Activated CD8-positive, alpha-beta memory T cell treated with anti-CD3 and anti-CD28 coated beads, Interleukin-2, amount 50 U/mL, for 48 hours (primary cell): ENCODE measurements at places on chromosomes 11 and 22.

DNA sequence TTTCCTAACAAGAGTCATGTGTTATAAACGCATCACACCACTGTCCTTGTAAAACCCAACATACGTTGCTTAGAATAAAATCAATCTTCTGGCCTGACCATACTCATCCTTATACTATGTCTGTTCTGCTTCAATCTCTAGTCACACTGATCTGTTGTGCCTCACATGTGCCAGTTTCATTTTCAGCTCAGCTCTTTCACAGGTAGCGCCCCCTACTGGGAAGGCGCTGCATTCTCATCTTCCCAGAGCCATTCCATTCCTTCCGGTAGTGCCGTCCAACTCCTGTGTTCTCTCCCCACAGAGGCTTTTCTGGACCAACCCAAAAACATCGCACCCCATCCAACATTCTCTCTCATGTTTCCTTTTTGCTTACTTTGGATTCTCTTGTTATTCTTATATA lies 22.2 kb downstream of the CASP5 start:
- peak; percentile 79 for DNase-seq

DNA sequence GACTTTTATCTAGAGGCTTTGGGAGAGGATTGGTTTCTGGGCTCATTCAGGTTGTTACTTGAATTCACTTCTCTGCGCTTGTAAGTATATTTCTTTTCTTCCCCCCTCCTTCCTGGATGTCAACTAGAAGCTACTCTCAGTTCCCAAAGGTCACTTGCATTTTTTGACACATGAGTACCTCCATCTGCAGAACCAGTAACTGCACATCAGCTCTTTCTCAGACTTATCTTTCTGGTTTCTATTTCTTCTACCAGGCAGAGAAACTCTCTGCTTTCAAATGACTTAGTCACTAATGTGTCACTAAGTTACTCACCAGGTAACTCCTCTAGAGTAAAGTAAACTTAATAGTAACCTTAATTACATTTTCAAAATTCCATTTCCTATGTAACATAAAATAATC lies 773.0 kb upstream of the LUZP2 start:
- DNase-seq, result no peak

DNA sequence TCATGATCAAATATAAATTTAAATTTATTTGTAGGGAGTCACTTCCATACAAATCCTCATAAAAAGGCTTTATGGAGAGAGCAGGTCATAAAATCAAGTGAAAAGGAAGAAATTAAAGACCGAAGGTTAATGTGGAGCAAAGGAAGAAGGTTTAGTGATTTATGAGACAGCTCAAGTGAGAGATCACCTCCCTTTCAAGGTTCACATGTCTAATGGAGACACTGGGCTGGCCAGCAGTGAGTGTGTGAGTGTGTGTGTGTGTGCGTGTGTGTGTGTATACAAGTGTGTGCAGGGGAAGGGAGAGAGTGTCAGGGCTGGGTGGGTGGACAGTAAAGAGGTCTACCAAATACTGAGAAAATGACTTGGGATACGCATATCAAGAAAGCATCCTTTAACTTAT lies 251.2 kb downstream of the FAT3 start:
- no peak for DNase-seq

GRCh38 chr11:111403051-111403726 lies 24.1 kb upstream of the POU2AF1 start:
- DNase-seq, result no peak

DNA sequence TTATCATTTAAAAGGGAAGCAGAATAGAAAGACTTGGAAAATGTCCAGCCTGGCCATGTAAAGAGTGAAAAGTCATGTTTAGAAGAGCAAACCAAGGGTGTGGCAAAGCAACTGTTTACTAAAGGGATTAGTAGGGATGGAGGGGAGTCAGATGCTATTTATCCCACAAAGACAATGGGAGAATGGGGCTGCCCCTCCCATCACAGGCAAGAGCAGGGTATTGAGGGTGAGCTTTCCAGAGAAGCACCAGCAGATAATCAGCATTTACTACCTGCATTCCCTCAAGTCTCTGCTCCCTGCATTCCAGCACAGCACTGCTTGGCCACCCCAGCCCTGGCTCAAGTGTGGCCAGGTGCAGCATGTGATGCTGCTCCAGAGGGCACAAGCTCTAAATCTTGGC lies 18.5 kb upstream of the QSER1 start:
- DNase-seq, result no peak

DNA sequence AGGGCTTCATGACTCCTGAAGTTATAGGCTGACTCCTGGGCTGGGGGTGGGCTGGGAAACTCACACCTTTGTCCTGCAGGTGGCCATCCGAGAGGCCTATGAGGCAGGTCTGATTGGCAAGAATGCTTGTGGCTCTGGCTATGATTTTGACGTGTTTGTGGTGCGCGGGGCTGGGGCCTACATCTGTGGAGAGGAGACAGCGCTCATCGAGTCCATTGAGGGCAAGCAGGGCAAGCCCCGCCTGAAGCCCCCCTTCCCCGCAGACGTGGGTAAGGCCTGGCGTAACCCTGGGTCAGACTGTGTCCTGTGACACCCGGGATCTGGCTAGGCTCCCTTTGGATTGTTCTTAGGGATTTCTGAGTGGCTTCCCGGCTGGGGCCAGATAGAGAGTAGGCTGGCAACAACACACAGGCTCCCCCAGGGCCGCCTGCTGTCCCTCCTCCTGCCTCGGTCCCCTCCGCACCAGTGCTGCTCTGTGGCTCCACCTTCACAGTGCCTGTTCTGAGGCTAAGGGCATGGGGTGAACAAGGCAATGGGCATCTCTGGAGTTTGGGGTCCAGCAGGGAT lies 3.6 kb downstream of the NDUFV1 start:
- DNase-seq, result no peak

GRCh38 chr11:10263929-10264328 lies 30.1 kb downstream of the SBF2 start:
- no peak for DNase-seq

GRCh38 chr11:61488651-61489291 lies 19.8 kb upstream of the LRRC10B start:
- no peak for DNase-seq

DNA sequence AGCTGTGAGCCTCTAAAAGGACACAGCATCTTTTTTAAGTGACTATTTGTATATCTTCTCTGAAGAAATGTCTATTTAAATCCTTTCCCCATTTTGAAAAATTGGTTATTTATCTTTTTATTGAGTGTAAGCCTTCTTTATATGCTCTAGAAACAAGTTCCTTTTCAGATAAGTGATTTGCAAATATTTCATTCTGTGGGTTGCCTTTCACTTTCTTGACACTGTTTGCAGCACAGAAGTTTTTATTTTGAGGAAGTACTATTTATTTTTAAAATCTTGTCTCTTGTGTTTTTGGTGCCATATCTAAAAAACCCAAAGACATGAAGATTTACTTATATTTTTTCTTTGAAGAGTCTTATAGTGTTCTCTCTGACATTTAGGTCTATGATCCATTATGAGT lies 40.1 kb upstream of the LYVE1 start:
- no peak for DNase-seq

GRCh38 chr22:35476341-35476740 lies 64.3 kb upstream of the RASD2 start:
- DNase-seq, result no peak

GRCh38 chr11:85027346-85027745 lies 599.8 kb downstream of the DLG2 start:
- no peak for DNase-seq
